ENCODE measurements at places on chromosomes 7 and 10.

DNA sequence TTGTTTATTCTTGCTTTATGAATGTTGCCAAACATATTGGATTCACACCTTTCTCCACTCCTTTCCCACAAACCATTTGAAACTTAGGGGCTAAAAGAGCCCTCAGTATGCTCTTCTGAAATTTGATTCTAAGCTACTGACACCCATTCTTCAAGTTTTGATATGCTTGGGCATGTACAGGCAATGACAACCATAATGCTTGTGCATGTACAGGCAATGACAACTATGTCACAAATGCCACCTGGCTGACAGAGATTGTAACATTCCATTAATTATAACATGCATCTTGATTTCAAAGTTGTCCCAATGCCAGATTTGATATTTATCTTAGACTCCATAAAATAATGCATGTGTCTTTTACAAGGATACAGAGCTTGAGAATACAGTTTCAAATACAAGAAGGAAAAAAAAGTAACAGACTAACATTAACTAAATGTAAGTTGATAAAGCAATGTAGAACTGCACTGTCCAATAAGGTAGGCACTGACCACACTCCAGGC lies 17.5 kb upstream of the CDK1 start:
- no peak for DNase-seq

GRCh38 chr10:94225589-94225988 lies 137.2 kb downstream of the NOC3L start:
- no peak for DNase-seq

DNA sequence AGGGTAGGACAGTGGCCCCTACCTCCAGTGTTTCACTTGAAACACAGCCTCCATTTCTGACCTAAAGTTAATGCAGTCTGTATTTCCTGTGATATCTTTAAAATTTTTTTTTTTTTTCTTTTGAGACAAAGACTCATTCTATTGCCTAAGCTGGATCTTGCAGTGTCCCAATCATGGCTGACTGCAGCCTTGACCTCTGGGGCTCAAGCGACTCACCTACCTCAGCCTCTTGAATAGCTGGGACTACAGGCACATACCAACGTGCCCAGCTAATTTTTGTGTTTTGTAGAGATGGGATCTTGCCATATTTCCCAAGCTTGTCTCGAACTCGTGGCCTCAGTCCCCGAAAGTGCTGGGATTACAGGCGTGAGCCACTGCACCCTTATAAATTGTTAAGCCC lies 16.7 kb upstream of the MGAM2 start:
- no peak for DNase-seq

GRCh38 chr7:99011341-99011705 lies 132.6 kb downstream of the SMURF1 start:
- DNase-seq, result no peak

- DNase-seq, result peak; percentile 57
Measured at GRCh38 chr7:75611557-75612178, 119.5 kb downstream of the SPDYE5 start.

GRCh38 chr7:50552139-50552538 lies 13.1 kb downstream of the DDC start:
- DNase-seq, result no peak

GRCh38 chr7:6170571-6171531 lies 101.6 kb downstream of the CYTH3 start:
- no peak for DNase-seq

DNA sequence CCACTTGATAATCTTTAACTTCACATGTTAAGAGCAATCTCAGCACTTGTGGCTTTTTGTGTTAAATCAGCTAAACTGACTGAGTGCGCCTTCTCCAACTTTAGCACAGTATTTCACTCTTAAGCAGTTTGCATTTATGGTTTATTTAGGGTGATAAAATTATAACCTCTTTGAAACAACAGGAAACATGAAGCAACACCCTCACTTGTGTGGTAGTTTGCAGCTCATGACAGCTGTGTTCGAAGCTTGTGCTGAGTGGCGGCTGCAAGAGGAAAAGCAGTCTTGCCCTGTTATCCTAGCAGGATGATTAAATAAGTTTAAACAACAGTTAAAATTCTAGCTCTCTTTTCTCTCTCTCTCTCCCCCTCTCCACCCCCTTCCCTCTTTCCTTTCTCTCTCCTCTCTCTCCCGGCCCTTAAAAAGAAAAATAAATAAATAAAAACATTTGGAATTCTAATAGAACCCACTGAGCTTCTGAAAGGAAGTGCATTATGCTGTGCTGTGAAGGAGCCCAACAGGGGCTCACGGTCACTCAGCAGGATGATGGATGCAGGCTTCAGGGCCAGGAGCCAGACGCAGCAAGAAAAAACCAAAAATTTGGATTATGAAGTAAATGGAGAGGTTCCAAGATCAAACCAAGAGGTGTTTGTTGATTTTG lies 25.2 kb downstream of the OGDH start:
- DNase-seq, result no peak

DNA sequence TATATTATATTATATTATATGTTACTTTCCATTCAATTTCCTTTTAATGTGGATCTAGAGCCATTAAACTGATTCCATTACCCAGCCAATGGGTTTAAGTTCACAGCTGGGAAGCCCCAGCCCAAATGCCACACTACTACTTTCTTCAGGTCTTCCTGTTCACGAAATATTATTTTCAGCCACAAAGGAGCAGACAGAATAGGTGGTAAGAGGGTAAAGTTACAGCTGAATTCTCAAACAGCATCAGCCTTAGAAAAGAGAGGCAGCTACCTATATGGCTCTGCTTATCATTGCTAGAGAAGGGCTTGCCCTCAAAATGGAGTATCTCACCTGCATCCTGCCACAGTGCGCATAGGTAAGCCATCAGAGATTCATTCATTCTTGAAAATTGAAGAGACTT lies 128.3 kb downstream of the ITGA8 start:
- no peak for DNase-seq

GRCh38 chr7:95691464-95691863 lies 80.9 kb upstream of the DYNC1I1 start:
- no peak for DNase-seq

DNA sequence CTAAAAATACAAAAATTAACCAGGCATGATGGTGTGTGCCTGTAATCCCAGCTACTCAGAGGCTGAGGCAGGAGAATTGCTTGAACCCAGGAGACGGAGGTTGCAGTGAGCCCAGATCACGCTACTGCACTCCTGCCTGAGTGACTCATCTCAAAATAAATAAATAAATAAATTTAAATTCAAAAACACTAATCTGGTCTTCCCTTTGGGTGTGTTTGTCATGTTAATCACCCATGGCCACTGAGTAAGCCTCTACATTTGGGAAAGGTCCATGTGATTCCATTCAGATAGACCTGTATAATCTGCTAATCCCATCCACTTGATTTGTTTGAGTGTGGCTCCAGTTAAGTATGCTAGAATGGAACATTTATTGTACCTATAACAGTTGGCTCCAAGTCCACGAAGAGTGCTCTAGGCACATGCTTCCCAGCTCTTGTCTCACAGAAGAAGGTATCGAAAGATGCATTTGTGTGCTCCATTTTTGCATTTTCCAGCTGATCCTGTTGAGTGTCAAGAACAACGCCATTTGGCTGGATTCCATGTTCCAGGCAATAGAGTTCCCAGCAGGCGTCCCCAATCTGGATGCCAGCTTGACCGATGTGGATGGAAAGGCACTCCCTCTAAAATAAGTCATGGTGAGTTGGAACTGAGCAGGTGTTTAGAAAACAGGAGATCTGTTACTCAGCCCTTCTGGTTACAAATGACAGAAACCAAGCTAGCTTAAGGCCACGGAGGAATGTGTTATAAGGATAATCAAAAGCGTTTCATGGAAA lies 4.0 kb downstream of the TUBAL3 start:
- no peak for DNase-seq

DNA sequence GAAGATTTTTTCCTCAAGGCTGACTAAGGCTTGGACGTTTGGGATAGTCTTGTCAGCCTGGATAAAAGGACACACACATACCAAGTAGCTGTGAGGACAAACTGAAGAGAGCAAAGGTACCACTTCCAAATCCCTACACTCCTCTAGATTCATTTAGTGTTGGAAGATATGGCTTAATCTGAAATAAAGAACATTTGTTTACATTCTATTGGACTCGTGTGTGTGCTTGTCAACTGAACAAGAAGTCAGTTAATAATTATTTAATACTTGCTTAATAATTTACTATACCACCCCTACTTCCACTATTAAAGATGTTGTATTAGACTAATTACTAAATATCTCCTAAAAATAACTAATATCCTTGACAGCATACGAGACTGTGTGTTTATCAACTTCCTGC lies 23.3 kb upstream of the DYNC1I1 start:
- DNase-seq, result no peak

- DNase-seq, result no peak
Measured at GRCh38 chr10:56785292-56785691, 424.2 kb upstream of the ZWINT start.

- no peak for DNase-seq
Measured at GRCh38 chr10:132776186-132776585, 9.8 kb downstream of the NKX6-2 start.
